Hematopoietic multipotent progenitor cell treated with erythropoietin and hydrocortisone succinate and interleukin-3 and kit ligand, for 6 days (in vitro differentiated cells): ENCODE measurements at places on chromosomes 16 and 17.

GRCh38 chr17:57113011-57113410, 28.0 kb downstream of the AKAP1 start:
- peak; percentile 64 for DNase-seq

- no peak for DNase-seq
These were observed 4.0 kb upstream of the CD300LG start for GRCh38 chr17:43842975-43843325.

- DNase-seq = no peak
These were observed 99.5 kb downstream of the SYCE1L start for GRCh38 chr16:77298418-77299360.

DNA sequence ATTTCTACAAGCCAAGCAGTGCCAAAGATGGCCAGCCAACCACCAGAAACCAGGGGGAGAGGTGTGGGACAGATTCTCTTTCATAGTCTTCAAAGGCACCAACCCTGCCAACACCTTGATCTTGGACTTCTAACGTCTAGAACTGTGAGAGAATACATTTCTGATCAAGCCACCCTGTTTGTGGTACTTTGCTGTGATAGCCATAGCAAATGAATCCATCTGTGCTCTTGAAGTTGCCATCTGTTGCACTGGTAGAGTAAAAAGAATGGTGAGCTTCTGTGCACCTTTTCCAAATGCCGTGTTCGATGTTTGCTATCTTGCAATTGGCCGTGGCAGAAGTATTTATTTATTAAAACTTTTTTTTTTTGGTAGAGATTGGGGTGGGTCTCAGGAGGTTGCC, 16.7 kb upstream of the ADGRG1 start:
- DNase-seq = no peak

GRCh38 chr16:64964126-64964540, 157.7 kb downstream of the CDH11 start:
- DNase-seq = no peak

DNA sequence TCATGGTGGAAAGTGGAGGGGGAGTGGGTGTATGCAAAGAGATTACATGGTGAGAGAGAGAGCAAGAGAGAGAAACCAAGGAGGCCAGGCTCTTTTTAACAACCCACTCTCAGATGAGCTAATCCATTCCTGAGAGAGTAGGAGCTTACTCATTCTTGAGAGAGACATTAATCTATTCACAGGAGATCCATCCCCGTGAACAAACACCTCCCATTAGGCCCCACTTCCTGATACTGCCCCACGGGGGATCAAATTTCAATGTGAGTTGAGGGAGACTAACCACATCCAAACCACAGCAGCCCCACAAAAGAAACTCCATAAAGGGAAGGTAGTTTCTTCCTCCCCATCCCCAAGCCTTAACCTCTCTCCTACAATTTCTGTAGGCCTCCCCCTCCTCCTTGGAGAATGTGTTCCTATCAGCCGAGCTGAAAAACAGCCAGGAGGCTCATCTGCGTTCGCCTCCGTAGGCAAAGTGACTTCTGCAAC, 450.0 kb downstream of the NPIPA7 start:
- DNase-seq = no peak

DNA sequence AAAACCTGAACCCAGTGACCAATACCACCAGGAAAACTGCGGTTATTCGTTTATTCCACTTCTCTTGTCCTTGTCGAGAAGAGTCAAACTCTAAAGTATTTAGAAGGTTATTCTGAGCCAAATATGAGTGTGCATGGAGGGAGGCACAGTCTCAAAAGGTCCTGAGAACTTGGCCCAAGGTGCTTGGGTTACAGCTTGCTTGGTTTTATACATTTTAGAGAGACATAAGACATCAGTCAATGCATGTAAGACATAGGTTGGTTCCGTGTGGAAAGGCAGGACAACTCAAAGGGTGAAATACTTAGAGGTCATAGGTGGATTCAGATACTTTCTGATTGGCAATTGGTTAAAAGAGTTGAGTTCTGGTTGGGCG, 681 bp upstream of the TRAP1 start:
- DNase-seq = peak; percentile 48

DNA sequence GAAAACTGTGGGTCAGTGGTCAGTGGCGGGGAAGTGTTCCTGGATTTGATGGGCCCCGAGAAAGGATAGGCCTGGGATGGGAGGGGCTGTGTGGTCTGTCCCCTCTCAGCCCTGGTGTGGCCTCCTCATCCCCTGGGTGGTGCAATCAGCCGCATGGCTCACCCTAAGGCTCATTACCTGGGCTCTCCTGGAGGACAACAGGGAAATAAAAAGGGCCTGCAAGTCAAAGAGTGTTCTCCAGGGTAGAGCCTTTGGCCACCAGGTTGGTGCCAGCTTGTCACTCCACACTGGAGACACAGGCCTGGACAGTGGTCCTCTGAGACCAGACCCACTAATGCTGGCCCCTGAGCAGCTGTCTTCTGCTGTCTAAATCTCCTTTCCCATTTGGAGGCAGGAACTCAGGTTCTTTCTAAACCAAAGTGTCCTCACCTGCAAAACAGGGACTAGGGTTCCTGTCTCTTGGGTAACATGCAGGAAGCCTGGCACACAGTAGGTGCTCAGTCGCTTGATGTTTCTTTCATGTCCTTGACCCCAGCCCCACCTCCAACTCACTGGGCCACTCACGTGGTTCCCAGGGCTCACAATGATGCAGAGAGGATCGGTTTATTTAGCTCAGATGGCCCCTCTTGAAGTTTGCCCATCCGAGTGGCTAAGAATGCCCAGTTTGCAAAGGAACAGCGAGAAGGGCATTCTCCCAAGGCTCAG, 2.4 kb downstream of the NDRG4 start:
- DNase-seq = no peak
